ENCODE measurements at places on chromosomes 6 and 20.

GRCh38 chr6:83978324-83978734 lies 55.2 kb upstream of the MRAP2 start:
- no peak for DNase-seq

- no peak for DNase-seq
These were observed 72.7 kb downstream of the GINS1 start for GRCh38 chr20:25480156-25480555.

DNA sequence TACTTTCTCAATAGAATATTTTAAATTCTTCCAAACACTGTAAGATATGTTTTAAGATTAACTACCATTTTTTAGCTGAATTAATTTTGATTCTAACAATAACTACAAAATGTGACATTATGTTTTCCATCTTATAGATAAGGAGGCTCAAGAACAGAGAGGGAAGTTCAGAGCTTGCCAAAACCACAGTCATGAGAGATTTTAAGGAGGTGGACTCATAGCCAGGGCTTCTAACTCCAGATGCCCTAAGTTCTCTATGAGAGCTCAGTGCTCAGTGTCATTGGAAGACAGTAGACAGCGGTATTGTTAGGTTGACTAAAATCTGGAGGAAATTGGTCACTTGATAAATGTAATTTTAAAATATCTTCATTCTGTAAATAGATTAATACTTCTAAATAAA lies 144.2 kb downstream of the PACRG start:
- no peak for DNase-seq

DNA sequence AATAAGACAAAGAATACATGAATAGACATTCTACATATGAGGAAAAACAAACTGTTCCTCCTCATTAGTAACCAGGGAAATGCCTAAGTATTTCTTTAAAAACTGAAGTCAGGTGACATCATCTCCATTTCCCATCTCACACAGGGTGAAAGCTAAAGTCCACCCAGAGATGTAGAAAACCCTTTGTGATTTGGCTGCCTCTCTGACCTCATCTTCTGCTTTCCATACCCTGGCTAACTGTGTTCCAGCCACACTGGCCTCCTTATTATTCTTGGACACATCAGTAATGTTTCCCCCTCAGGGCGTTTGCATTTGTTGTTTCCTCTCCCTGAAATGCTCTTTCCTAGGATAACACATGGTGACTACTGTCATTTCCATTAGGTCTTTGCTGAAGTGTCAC lies 40.4 kb downstream of the ESF1 start:
- no peak for DNase-seq

DNA sequence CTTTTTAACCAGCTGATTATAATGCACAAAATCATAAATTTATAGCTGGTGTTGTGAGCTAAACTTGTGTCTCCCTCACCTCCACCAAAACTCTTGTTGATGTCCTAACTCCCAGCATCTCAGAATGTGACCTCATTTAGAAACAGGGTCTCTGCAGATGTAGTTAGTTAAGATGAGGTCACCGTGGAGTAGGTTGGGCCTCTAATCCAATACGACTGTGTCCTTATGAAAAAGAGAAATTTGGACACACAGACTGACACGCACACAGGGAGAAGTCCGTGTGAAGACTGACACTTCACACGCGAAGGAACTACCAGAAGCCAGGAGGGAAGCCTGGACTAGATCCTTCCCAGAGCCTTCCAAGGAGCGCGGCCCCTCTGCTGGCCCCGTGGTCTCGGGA lies 46.5 kb downstream of the TRAM2 start:
- DNase-seq, result no peak

DNA sequence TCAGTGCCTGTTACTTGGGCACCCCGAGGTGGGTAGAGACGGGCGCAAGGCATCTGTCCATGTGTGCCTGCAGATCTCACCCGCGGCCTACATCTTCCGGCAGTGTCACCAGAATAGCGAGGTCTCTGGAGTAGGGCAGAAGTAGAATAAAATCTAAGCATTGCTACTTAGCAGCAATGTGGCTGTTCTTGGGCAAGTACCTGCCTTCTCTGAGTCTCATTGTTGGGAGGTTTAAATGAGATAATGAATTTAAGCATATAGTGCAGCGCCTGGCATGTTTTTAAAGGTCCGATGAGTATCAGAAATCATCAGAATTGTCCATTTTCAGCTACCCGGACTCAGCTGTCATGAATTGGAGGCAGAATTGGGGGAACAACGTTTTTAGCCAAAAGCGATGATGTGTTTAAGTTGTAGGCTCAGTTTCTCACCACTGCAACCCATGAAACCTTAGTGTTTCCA lies 800 bp downstream of the ABCC10 start:
- DNase-seq, result no peak

DNA sequence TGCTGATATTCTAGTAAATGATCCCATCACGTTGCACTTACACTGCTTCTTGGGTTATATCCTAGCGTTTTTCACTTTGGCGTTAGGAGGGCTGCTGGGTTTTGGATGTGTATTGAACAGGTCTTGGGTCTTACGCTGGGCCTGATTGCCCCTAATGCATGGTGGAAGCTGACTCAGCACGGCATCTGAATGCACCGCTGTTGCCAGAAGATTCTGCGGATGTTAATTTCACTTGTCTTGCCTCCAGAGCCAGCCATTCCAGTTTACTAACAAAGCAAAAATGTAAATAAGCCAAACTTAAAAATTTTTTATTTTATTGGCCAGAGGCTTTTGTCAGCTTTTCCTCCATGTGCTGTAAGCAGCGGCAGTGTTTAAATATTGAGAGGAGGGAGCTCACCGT lies 233.5 kb downstream of the TMEM242 start:
- no peak for DNase-seq

- no peak for DNase-seq
These were observed 206.8 kb upstream of the SOX4 start for GRCh38 chr6:21386744-21387143.

GRCh38 chr20:58571356-58571692 lies 56.1 kb upstream of the APCDD1L start:
- no peak for DNase-seq
